ENCODE measurements at places on chromosomes 13 and 19.

DNA sequence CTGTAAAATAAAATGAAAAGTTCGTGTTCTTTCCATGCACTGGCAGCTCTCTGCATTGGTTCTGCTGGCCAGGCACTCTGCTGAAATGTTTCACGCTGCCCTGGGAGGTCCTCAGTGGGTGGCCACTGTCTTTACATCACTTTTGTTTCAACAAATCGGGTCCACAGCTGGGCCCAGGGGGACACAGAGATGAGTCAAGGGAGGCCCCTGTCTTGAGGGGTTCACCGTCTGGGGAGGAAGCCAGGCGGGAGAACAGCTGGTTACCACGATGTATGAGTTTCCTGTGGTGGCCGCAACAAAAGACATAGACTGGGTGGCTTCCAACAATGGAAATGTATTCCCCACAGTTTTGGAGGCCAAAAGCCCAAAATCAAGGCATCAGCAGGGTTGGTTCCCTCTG, 5.1 kb upstream of the KLF2 start:
- no peak for DNase-seq

GRCh38 chr19:50510700-50511068, 307 bp downstream of the JOSD2 start:
- no peak for DNase-seq

DNA sequence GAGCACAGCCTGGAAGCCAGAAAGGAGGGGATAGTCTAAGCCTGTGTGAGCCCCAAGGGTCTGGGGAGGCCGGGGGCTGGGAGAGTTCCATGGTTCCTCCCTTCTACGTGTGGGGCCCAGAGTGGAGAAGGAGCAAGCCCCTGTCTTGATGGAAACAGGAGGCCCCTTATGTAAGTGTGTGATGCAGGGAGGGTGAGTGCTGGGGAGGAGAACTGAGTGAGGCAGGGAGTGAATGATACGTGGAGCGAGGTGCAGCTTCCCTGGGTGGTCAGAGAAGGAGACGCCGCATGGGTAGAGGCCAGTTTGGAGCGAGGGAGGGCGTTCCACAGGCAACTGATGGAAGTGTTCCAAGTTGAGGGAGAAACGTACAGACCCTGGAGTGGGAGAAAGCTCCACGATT, 16.0 kb downstream of the MAG start:
- no peak for DNase-seq

GRCh38 chr13:73417012-73417615, 358.3 kb downstream of the KLF5 start:
- no peak for DNase-seq

DNA sequence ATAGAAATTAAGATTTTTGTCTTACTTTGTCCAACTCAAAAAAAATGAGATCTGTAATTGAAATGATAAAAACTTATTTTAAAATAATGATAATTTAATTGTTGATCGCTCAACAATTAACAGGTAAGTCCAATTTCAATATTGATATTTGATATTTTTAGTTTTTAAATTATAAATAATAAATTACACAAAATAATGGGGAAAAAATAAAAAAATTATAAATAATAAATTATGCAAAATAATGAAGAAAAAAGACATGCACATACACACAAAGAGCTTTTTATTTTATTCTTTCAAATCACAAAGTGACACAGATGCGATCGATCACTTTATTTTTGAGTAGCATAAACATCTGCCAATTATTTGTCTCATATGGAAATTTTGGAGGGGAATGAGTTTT, 40.8 kb downstream of the KCTD12 start:
- no peak for DNase-seq

- no peak for DNase-seq
Observed at GRCh38 chr13:45198924-45199323, 1.9 kb downstream of the KCTD4 start.

GRCh38 chr13:93039131-93039530, 187.5 kb upstream of the GPC6 start:
- DNase-seq: no peak

GRCh38 chr13:100088273-100088643, 635 bp upstream of the PCCA start:
- no peak for DNase-seq

- DNase-seq: no peak
Observed at GRCh38 chr19:51600940-51601580, 29.1 kb downstream of the SIGLEC5 start.

- DNase-seq: peak; percentile 79
Observed at GRCh38 chr13:31160857-31161556, 697 bp downstream of the HSPH1 start.

DNA sequence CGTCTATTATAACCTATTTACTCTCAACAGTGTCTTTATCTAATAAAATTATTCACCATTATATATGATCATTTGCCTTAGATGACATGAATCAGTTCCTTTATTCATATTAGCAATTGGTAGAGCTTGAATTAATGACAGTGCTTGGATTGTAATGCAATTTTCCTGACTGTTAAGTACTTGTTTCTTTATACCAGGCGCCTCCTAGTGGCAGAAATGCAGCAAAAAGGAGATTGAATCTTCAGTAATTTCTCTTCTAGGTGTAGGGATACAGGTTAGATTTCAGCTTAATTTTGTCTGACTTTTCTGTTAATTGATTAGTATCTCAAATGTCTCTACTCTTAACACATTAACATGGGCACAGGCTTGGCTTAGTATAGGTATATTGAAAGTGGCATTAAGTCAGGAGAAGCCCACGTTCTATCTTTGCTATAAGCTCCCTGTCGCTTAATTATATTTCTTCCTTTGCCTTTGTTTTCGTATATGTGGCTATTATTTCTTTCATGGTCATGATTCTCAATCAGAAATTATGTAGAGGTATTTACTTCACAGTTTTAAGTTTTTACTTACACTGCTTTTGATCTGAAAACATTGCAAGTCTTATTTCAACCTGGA, 9.1 kb upstream of the LHFPL6 start:
- peak; percentile 58 for DNase-seq

GRCh38 chr13:109026266-109026665, 396.9 kb downstream of the MYO16 start:
- DNase-seq: no peak

GRCh38 chr13:51639171-51639570, 54.9 kb downstream of the WDFY2 start:
- no peak for DNase-seq

DNA sequence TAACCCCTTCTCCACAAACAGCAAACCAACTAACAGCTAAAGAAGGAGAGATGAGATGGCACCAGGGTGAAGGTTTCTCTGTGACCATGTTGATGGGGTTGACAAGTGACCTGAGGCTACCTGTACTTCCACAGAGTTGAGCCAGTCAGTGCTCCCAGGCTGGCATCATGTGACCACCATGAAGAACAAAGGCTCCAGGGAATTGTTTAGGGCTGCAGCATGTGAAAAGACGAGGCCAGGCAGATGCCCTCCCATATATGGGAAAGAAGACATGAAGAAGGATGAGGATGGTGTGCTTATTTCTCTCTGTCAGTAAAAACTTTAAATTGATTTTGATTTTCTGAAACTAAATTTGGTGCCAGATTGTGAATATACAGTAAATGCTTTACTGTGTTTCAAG, 220.6 kb downstream of the OLFM4 start:
- DNase-seq: no peak

DNA sequence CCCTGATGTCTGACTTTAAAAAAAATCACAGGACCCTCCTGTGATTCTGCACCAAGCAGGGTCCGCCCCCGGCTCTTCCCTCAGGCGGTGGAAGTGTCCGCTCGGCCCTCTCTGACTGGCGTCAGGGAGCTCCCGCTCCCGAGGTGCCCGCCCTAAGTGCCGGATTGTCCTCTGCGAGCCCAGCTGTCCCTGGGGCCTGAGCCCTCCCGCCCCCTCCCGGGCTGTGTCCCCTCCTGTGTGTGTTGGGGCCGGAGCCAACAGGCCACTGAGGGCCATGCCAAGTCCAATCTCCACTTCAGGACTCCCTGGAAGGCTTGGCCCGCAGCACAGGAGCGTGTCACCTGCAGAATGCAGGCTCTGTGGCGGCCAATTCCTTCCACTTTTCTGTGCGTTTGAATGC, 25.4 kb downstream of the MAP2K2 start:
- DNase-seq: no peak

DNA sequence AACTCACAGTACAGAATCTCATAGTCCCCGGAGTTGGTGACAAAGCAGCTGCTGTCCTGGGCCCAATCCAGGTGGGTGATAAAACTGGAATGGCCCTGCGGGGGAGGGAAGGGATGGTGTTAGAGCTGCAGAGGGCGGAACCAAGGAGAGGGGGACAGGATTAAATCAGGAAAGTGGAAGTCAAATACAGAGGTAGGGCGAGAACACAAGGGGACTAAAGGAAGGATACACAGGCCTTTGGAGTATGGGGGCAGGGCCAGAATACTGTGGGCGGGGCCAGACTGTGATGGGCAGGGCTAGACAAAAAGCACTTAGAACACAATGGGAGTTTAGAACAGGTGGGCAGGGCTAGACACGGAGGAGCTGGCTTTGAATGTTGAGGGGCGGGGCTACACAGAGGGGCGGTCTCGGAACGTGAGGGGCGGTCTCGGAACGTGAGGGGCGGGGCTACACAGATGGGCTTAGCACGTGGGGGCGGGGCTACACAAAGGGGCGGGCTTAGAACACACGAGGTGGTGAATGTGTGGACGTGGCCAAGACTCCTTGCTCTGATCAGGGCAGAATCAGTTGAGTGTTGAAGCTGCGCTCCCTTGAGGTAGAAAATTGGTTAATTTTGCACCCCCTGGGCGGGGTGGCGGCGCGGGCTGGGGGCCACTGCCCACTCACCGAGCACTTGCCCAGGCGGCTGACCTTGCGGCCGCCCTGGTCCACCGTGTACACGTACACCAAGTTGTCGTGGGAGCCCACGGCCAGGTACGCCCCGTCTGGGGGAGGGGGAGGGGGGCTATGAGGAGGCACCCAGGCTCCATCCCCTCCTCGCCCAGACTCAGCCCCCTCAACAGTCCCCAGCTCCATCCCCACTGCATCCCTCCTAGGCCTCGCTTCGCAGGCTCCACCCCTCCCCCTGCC, 14.0 kb upstream of the GPR4 start:
- DNase-seq: peak; percentile 89

GRCh38 chr19:13163609-13164342, 13.6 kb downstream of the IER2 start:
- peak; percentile 65 for DNase-seq

DNA sequence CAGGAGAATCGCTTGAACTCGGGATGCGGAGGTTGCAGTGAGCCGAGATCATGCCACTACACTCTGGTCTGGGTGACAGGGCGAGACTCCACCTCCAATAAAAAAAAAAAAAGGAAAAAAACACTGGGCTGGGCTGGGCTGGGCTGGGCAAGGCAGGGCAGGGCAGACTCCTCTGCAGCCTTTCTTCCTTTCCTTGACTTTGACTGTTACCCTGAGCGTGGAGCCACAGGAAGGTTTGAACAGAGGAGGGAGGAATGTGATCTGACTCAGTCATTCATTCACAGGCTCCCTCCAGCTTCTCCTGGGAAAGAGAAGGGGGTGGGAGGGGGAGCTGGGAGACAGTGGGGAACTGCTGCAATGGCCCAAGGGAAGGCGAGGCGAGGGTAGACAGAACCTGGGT, 2.7 kb upstream of the ACTN4 start:
- DNase-seq: no peak

- no peak for DNase-seq
Observed at GRCh38 chr13:91196958-91197357, 150.5 kb upstream of the MIR17HG start.

GRCh38 chr13:25920277-25920676, 131.5 kb downstream of the SHISA2 start:
- no peak for DNase-seq

GRCh38 chr13:51905787-51906186, 44.0 kb downstream of the CCDC70 start:
- DNase-seq: no peak

DNA sequence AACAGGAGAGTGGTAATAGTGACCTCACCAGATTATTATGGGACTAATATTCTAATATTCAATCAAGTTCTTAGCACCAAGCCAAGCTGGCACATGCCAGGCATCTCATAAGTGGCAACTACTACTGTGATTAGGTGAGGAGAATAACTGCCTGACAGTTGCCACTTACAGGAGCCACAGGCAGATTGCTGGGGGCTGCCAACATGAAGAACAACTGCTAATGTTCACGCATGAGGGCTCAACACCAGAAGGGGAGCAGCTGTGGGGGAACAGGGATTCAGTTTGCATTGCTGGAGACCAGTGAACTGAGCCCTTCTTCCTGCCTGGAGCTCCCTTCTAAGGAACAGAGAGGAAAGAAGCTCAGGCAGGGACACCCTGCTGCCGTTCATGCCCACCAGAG, 504.5 kb downstream of the FOXO1 start:
- no peak for DNase-seq

- peak; percentile 66 for DNase-seq
Observed at GRCh38 chr19:50341091-50341564, 12.0 kb upstream of the KCNC3 start.

- DNase-seq: no peak
Observed at GRCh38 chr19:23415034-23415433, 19.8 kb upstream of the ZNF91 start.

DNA sequence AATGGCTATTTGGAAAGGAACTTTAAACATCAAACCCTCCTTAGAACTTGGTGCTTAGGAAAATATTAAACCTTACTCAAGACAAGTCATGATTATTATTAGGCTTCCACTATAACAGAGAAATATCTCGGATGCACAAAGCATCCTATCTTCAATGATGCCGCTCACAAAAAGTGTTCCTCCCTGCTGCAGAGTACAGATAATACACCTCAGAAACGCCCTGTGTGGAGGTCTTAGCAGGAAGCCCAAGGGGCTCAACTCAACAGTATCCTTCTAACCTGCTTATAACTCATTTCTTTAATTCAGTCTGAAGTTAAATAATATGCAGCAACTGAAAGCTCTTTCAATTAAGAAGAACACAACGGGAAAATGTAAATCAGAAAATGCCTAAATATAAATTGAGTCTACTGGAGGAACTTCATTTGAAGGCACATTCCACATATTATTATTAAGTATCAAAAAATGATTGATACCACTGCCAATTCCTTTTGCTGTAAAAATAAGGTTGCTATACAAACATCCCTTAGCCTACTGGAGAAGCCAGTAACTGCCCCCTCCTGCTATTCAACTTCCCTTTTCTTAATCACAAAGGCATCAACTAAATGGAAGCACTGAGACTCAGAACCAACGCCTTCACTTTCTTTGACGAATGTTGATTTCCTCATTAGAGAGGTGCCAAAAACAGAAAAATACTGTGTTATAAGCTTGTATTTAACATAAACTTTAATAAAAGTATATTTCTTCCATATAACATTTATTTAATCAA, 12.0 kb downstream of the ELF1 start:
- DNase-seq: no peak

DNA sequence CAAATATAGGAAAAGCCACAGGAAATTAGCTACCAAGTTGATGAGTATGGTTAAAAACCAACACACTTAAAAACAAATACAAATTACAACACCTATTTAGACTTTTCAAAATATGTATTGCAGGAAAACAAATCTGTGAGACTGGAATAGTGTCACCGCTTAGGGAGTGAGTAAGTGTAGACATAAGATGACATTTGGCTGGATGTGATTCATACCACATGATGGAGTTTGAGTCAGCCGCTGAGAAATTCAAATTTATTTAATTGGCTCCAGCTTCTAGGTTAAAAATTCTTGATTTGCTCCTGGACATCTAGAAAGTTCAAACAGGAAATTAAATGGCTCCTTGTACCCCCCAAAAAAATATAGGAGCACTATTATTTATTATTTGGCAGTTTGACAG, 531.7 kb downstream of the SLITRK1 start:
- DNase-seq: no peak
